ENCODE measurements at places on chromosomes 6 and 20. TPM values are rescaled to one million over a fixed set of nuclear protein-coding genes. Genes with fewer than 3 reads are reported as not detected.

FLRT3 gene
- 14.2 TPM for polyA plus RNA-seq

CYP24A1 gene
- 15.4 TPM for polyA plus RNA-seq

ALDH8A1 gene
- polyA plus RNA-seq = 56.7 TPM

BEND6 gene
- 0.86 TPM for polyA plus RNA-seq

GRCh38 chr6:160949531-160949930, 42.0 kb upstream of the MAP3K4 start:
- no peak for DNase-seq
- no peaks in the 10 kb centered on the region for H3K36me3 ChIP-seq
- no peaks in the 10 kb centered on the region for H3K4me1 ChIP-seq
- H3K27ac ChIP-seq = no peak overlapping the region
- no peak overlapping the region for H3K4me3 ChIP-seq
- no peaks in the 10 kb centered on the region for H3K27me3 ChIP-seq

- no peaks in the 10 kb centered on the region for H3K4me1 ChIP-seq
- no peak overlapping the region for H3K27ac ChIP-seq
- DNase-seq = no peak
- no peak overlapping the region for H3K4me3 ChIP-seq
- H3K27me3 ChIP-seq = no peaks in the 10 kb centered on the region
These were observed 113.7 kb upstream of the PDE10A start for GRCh38 chr6:165776691-165777090.

GRCh38 chr6:83702077-83702476, 6.8 kb downstream of the SNAP91 start:
- H3K4me3 ChIP-seq = no peak overlapping the region
- no peaks in the 10 kb centered on the region for H3K36me3 ChIP-seq
- peaks cover 5% of the 10 kb centered on the region for H3K27me3 ChIP-seq
- no peak for DNase-seq
- H3K27ac ChIP-seq = no peak overlapping the region
- H3K4me1 ChIP-seq = no peaks in the 10 kb centered on the region

DNA sequence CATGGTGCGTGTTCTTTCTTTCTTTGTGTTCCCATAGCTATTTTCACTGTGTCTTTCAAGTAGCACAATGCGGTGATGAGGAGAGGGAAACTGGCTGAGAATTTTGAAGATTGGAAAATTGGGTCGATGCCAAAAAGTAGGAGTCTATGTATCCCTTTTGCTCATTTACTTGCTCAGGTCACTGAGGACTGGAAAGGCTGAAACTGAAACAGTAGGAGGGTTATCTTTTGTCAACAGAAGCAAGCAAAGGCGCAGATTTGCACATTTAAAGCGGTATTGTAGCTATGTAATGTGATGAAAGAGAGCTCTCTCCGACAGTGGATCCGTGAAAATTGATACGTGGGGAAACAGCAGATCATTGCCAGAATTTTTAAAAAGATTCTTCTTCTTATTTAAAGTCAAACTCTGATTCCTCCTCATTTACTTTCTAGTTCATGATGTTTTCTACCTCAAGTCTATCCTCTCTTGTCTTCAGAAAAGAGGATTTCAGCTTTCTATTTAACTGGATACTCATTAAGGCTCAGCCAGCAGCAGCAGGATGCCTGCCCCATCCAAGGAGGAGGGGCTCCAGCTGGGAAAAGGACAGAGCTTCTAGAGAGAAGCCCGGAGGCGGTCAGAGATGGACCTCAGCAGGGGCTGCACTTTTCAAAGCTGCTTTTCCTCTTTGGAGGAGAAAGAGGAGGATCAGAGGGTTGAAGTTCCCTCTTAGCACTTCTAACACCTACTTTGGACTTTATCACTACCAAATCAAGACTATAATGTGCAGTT, 15.9 kb upstream of the FYN start:
- DNase-seq = peak; percentile 48
- no peaks in the 10 kb centered on the region for H3K36me3 ChIP-seq
- H3K4me3 ChIP-seq = no peak overlapping the region
- H3K27me3 ChIP-seq = no peaks in the 10 kb centered on the region
- no peaks in the 10 kb centered on the region for H3K4me1 ChIP-seq

DNA sequence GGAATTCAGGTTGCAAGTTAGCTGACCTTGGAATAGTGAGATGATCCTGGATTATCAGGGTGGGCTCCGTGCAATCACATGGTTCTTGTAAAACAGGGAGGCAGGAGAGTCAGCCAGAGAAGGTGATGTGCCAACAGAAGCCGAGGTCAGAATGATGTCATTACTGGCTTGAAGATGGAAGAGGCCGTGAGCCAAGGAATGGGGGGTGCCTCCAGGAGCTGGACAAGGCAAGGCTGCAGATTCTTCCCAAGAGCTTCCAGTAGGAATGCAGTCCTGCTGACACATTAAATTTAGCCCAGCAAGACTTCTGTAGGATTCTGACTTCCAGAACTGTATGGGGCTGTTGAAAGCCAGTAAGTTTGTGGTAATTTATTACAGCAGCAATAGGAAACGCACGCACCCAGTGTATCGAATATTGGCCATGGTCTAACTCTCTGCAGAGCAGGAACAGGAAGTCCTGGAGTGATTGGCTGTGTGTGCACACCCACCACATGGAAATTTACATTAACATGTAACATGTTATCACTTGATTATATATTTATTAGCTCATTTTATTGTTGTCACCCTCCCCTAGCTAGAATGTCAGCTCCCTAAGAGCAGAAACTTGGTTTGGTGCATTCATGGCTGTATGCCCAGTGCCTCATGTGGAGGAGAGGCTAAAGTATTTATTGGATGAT, 19.1 kb downstream of the SLC24A3 start:
- H3K36me3 ChIP-seq = no peaks in the 10 kb centered on the region
- H3K4me1 ChIP-seq = no peaks in the 10 kb centered on the region
- DNase-seq = no peak
- no peaks in the 10 kb centered on the region for H3K27me3 ChIP-seq
